ENCODE measurements at places on chromosomes 1 and 21. TPM values are rescaled to one million over a fixed set of nuclear protein-coding genes. Genes with fewer than 3 reads are reported as not detected.

CLCA4 gene
- 2,522 TPM for total RNA-seq

PRAMEF8 gene
- total RNA-seq: not detected

FAM78B gene
- 3.7 TPM for total RNA-seq

DNA sequence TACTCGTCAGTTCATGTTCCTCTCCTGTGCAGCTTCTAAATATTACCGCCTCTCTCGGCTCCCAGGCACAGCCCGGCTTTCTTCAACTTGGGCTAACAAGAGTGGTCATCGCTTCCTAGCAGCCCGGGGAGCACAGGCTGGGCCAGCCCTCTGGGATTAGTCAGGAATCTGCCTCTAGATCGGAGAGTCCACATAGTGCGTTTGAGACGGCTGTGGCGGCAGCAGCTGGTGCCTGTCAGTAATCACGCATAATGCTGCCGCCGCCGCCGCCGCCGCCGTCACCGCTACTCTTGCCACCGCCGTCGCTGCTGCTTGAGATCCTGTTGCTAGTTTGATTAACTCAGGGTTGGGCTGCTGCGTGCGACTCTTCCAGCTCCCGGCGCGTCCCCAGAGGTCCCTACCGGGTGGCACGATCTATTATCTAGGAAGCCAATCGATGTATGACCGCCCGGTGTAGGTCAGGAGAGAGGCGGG is at the start of gene RXRG:
TSS of gene RXRG (minus strand) at position 230 of the 474 bp plus-strand sequence. CDS start 233 bp downstream, outside the sequence.
- DNase-seq: peak; percentile 12

DNA sequence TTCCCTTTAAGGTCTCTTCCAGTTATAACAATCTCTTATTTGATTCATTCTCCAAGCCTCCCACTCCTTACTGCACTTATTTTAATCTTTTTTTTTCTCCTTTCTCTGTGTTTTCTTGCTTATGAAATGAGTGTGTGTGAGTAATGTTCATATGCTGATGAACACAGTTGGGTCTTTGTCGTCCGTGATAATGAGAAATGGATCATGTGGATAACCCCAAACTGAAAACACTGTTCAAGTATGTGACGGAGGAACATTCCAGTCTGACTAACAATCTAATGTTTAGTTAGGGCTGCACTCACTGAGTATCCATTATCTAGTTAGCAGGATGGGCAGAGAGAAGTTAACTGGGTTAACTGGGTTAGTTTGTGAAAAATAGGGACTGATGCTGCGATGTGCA is 253.1 kb upstream of the DUSP10 start:
- no peak for DNase-seq

GRCh38 chr1:10502206-10502605 is 27.5 kb downstream of the PEX14 start:
- no peak for DNase-seq

DNA sequence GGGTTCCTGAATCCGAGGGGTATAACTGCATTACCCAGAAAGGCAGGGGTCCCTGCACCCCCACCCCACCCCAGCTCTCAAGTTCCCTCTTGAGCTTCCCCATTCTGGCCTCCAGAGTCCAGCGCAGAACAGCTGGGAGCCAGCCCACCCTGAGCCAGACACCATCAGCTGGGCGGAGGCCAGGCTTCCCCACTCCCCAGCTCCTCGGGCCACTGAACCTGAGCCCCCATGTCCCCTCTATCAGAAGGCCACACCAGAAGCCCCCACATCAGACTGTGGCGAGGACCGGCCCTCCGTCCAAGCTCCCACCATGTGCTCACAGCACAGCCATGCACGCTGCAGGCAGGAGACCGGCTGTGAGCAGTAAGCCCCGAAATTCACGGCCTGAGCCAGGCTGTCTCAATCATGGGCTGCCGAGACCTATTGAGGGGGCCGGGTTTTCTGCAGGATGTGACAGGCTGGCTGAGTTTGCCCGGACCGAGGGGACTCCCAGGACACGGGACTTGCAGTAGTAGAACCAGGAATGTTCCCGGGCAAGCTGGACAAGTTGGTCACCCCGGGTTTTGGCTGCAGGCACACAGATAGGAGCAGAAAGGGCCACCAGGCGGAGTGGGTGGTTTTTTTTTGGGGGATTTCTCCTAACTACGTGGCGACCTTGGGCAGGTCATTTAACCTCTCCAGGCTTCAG is 25.5 kb upstream of the TNFRSF1B start:
- peak; percentile 36 for DNase-seq
